Stimulated activated CD8-positive, alpha-beta memory T cell treated with anti-CD3 and anti-CD28 coated beads, Interleukin-15, amount 100 ng/mL, for 1 hour (primary cell): ENCODE measurements at places on chromosomes 7 and 10.

- DNase-seq: no peak
Observed at GRCh38 chr7:30263090-30263710, 21.2 kb upstream of the ZNRF2 start.

- DNase-seq: no peak
Observed at GRCh38 chr7:24050991-24051560, 232.9 kb upstream of the NPY start.

- no peak for DNase-seq
Observed at GRCh38 chr7:45623157-45623556, 49.0 kb downstream of the ADCY1 start.

DNA sequence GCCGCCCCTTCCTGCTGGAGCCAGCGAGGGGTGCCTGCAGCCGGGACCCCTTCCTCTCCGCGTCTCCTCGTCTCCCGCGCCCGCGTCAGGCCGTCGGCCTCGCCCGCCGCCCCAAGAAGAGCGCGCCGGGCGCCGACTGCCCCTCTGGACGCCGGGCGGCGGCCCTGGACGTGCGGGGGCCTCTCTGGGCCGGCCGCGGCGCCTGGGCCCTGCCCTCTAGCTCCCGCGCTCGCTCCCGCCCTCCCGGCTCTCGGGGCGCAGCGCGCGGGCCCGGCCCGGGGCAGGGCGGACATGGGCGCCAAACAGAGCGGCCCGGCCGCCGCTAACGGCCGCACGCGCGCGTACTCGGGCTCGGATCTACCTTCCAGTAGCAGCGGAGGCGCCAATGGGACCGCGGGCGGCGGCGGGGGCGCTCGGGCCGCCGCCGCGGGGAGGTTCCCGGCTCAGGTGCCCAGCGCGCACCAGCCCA is 704 bp downstream of the ZNRF2 start:
- DNase-seq: no peak

GRCh38 chr7:107528461-107528860 is 35.3 kb downstream of the COG5 start:
- no peak for DNase-seq

GRCh38 chr10:127415116-127415515 is 134.0 kb upstream of the NPS start:
- no peak for DNase-seq

GRCh38 chr7:158369290-158369689 is 218.3 kb downstream of the PTPRN2 start:
- no peak for DNase-seq

DNA sequence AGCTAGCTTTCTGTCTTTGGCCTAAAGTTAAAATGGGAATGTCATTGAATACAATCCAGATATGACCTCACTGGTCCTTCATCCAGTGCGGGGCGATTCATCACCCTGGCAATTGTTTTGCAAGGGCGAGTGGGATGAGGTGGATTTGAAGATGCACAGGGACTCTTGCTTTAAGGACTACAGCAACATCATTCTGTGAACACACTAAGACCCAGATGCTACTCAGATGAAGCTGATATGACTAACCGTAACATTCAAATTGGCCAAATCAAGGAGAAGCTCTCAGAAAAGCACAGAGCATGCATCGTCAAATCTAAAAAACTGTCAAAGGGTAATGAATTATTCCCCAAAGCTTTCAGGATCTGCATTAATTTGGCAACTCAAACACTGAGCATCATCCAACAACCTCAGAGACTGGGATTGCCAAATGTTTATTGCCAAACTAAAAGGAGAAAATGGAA is 12.8 kb downstream of the CPA1 start:
- no peak for DNase-seq

DNA sequence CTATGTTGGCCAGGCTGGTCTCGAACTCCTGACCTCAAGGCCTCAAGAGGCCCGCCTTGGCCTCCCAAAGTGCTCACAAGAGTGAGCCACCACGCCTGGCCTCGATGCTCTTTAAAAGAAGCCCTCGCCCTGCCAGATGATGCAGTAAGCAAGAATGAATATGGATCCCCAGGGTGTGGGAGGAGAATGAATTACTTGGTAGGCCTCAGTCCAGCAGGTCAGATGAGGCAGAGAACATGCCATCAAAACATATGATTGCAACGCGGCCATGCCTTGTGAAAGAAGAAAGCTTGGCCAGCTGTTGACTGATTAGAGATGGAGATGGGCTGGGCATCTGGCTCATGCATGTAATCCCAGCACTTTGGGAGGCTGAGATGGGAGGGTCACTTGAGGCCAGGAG is 68.7 kb downstream of the CAMK1D start:
- DNase-seq: no peak

GRCh38 chr7:39624442-39624807 is 1.1 kb downstream of the RALA start:
- DNase-seq: no peak

DNA sequence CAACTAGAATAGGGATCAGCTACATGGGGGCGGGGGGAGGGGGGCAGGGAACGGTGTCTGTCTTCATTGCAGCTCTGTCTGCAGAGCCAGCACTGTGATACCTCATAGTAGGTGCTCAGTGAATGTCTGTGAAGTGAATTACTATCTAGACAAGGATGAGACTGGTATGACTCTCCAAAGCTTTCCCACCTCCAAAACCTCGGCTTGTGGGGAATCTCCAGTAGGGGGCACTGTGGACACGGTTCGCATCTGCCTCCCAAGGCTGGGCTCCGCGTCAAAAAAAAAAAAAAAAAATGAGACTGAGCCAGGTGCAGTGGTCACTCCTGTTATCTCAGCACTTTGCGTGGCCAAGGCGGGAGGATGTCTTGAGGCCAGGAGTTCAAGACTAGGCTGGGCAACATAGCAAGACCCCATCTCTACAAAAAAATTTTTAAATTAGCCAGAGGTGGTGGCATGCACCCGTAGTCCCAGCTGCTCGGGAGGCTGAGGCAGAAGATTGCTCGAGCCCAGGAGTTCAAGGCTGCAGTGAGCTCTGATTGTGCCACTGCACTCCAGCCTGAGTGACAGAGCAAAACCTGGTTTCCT is 9.6 kb downstream of the TRIM56 start:
- no peak for DNase-seq

GRCh38 chr10:16993186-16993585 is 136.4 kb downstream of the CUBN start:
- no peak for DNase-seq

- no peak for DNase-seq
Observed at GRCh38 chr7:137878333-137878961, 31.7 kb upstream of the DGKI start.

GRCh38 chr7:17495655-17496394 is 197.4 kb downstream of the AHR start:
- DNase-seq: no peak

- DNase-seq: no peak
Observed at GRCh38 chr10:122503886-122504609, 42.7 kb downstream of the HTRA1 start.

DNA sequence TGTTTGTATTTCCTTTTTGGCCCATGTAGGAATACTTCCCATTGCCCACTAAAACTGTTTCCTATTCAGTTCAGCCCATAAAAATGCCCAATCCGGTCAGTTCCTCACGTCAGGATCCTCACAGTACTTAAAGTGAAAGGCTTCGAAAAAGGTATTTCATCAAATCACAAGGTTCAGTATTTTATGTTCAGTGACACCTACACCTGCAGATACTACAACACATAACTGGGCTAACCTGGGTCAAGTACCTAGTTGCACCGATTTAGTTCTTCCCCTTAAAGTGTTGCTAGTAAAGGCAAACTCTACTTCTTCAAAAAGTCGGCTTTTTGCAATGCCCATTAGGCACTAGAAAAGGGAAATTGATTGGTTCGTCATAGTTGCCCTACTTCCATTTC is 1.1 kb downstream of the SNX13 start:
- no peak for DNase-seq

DNA sequence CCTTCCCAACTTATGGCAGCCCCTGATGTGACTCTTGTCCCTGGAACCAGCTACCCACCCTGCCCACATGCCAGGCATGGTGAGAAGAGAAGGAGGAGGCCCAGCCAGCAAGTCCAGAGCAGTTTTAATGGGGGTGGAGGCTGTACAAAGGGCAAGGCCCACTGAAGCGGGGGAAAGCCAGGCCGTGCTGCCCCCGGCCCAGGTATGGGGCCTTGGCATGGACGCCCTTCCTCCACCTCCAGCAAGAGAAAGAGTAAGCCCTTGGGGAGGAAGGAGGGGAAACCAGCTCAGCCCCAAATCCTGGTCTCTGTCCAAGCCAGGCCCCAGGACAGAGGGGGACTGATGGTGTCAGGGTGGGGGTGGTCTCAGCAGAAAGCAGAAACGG is 7.0 kb downstream of the NFKB2 start:
- no peak for DNase-seq

- no peak for DNase-seq
Observed at GRCh38 chr7:72078856-72079255, 333.3 kb downstream of the CALN1 start.

DNA sequence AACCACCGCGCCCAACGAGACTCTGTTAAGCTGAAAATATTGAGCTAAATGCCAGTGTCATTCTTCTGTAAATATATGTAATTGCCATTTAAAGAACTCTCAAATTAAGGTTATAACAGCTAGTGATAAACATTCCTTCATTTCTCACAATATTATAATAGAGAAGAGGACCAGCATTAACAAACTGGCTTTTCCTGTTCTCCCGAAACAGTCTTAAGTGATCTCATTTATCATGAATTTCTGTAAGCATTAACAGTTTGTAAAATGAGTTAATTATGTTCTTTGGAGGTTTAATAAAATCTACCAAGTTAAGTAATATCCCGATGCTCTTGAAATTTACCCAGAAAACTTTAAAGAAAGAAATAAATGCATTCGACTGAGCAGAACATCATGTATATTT is 352.8 kb downstream of the KCNMA1 start:
- no peak for DNase-seq

- DNase-seq: no peak
Observed at GRCh38 chr10:110686047-110686446, 41.9 kb downstream of the RBM20 start.

DNA sequence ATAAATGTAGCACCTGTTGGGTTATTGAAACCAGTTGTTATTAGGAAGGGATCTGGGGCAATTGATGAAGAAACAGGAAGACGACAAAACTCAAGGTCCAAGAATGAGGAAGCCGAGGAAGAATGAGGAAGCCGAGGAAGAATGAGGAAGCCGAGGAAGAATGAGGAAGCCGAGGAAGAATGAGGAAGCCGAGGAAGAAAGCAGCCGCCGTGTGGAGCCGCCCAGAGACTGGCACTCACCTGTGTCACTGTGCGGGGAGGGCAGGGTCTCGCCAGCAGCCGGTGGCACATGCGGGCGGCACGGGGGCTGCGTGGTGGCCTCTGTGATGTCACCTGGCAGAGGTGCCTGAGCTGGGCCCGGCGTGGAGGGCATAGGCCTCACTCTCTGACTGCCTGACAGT is 71.1 kb upstream of the CFAP46 start:
- no peak for DNase-seq

DNA sequence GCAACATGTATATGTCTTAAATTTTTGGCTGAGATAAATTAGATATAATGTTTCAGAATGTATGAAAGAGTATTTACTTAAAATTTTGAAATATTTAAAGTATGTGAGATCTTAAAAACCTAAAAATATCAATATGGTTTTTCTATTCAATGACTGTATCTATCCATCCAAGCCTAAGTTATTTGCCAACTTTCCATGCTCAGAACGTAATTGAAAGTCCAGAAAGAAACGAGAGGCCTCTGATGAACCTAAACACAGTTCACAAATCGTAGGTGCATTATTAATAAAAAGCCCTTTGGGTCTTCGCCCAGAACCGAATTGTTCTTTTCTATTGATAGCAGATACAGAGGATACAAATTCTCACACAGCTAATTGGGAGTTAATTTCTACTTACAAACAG is 6.5 kb downstream of the SVIL start:
- DNase-seq: no peak

DNA sequence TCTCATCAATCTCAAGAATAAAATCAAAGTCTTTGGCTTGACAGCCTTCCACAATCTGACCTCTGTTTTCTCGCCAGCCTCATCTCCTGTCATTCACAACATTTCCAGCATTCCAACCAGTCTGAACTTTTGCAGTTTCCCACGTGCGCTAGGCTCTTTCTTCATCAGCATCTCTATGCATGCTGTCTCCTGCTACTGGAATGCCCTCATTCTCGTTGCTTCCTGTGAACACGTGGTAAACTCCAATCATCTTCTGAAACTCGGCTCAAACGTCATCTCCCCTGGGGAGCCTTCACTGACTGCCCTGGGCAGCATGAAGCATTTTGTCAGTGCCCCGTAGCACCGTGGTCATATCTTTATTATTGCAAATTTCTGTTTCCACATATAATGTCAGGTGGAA is 12.2 kb upstream of the RSBN1L start:
- DNase-seq: no peak

DNA sequence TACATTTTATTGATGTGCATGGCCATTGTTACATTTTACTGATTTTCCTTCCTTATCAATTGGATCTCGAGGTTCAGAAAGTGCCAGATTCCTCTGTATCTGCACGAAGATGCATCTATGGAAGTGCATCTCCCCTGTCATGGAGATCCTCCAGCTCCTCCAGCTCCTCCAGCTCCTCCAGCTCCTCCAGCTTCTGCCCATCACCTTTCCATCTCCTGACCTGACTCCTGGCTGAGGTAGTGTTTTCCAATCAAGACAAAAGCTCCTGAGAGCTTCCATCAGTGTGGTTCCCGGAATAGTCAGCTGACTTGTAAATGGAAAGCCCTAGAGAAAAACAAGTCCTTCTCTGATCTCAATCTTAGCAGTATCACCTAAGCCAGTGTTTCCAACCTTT is 90.8 kb upstream of the KLF6 start:
- no peak for DNase-seq

- no peak for DNase-seq
Observed at GRCh38 chr10:103543617-103544525, 50.4 kb downstream of the NEURL1 start.

GRCh38 chr7:121012919-121013318 is 24.4 kb downstream of the CPED1 start:
- no peak for DNase-seq

DNA sequence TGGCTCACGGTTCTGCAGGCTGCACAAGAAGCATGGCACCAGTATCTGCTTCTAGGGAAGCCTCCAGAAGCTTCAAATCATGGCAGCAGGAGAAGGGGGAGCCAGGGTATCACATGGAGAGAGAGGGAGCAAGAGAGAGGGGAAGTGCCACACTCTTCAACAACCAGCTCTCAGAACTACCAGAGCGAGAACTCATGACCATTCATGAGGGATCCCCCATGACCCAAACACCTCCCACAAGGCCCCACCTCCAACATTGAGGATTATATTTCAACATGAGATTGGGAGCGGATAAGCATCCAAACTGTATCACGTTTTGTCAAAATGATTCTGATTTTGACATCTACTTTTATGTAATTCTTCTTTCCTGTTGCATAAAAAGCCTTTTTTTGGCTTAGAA is 38.5 kb downstream of the CREM start:
- no peak for DNase-seq

GRCh38 chr10:129517680-129518057 is 50.6 kb downstream of the MGMT start:
- peak; percentile 3 for DNase-seq

GRCh38 chr7:114341648-114342047 is 73.0 kb upstream of the FOXP2 start:
- no peak for DNase-seq

GRCh38 chr10:62098278-62099121 is 170.1 kb downstream of the RTKN2 start:
- DNase-seq: no peak

GRCh38 chr10:124105594-124105993 is 12.2 kb upstream of the CHST15 start:
- no peak for DNase-seq

- no peak for DNase-seq
Observed at GRCh38 chr7:34902182-34902581, 135.1 kb downstream of the DPY19L1 start.
